Kidney capillary endothelial cell (primary cell): ENCODE measurements at places on chromosomes 3 and 15.

GRCh38 chr3:64501298-64501906 is 186.4 kb downstream of the ADAMTS9 start:
- DNase-seq: no peak

DNA sequence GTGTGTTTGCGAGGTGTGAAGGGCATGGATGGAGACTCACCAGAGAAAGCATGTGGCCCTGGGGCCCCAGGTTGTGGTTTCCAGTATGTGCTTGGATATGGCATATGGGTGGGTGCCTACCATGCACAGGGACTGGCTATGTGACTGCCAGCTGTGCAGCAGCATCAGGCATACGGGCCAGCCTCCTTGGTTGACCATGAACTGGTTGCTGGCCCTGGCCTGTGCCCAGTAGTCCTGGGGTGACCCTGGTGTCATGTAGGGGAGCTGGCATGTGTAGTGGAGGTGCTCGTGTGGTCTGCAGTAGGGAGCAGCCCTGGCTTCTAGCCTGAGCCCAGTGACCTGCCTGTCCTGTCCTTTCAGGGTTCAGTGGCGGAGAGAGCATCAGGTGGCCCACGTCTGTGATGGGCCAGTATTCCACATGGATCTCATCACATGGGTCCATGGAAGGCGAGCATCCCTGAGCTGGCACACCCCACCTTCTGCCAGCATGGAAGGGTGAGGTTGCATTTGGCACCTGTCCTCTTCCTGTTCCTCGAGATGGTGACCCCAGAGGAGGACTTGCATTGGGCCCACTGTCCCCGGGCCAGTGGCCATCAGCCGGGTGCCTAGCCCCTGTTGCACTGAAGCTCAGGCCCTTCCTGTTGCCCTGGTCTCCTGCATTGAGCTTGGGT is 228.9 kb downstream of the SNRPN start:
- no peak for DNase-seq

- no peak for DNase-seq
Measured at GRCh38 chr15:60476713-60477112, 2.2 kb downstream of the ICE2 start.

GRCh38 chr3:50057756-50058155 is 31.0 kb upstream of the RBM5 start:
- DNase-seq: no peak

DNA sequence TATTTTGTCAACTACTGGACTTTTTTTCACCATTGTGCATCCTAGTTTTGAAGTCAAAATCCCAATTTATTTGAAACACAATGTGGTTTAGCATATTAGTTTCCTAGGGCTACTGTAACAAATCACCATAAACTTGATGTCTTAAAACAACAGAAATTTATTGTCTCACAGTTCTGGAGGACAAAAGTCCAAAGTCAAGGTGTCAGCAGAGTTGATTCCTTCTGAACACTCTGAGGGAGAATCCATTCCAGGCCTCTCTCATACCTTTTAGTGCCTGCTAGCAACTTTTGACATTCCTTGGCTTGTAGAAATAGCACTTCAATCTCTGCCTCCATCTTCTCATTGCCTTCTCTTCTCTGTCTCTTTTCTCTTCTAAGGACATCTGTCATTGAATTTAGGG is 14.9 kb upstream of the SLC27A2 start:
- no peak for DNase-seq

GRCh38 chr3:53478166-53478830 is 16.1 kb upstream of the CACNA1D start:
- DNase-seq: no peak

- no peak for DNase-seq
Measured at GRCh38 chr3:2819571-2819970, 290.6 kb downstream of the IL5RA start.

GRCh38 chr15:39054128-39054732 is 489.6 kb upstream of the RASGRP1 start:
- no peak for DNase-seq

DNA sequence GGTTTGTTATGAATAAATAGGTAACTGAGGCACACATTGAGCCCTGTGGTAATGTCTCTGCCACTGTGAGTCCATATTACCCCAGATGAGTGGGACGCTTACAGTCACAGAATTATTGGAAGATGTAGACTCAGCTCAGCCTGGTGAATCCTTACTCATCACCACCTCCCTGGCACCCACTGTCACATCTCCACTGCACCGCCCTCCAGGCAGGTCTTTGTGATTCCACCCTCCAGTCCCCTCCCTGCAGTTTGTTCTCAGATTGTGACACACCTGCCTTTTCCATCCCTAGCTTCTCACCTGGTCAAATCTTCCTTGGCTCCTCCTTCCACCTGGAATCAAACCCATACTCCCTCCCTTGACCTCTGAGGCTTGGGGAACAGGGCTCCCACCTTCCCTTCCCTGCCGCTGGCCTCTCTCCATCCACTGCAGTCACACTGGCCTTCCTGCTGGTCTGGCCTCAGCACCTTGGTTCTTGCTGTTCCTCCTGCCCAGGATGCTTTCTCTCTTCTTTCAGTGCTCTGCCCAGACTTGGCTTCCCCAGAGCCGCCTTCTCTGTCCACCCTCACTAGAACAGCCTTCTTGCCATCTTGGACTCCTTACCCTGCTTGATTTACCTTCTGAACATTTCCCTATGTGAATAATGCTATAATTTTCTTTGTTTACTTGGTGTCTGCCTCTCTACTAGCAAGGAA is 9.4 kb downstream of the SLC6A20 start:
- DNase-seq: no peak

DNA sequence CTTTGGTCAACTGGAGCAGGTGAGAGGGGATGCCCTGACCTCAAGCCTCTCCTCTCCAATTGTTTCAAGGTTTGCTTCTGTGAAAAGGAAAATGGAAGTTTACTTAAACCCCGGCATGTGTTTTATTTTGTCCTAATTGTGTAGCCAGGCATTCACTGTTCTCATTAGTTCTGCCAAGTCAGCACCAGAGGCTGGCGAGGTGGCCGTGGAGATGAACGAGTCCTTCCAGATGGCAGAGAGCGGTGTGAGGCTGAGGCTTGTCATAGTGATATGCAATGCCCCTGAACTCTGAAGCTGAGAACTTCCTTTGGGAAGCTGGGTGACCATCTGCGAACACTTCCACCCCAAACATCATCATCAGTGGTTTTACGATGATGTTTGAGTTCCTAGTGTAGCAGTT is 199.6 kb downstream of the TJP1 start:
- no peak for DNase-seq

DNA sequence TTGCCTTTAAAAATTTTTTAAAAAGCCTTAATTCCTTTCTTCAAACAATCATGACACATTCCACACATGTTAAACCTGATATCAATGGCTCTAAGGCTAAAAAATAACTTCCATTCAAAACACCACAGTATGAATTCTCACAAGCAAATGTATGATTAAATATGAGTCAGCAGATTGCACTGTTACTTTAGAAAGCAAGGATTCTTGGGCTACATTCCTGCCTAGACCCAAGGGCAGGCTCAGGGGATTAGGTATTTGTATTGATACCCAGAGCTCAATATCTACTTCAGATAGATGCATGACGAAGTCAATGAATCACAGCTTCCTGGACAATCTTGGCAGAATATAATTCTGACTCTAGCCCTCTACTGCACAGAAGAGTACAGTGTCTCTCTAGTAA is 65.7 kb downstream of the RARB start:
- no peak for DNase-seq
